ENCODE measurements at places on chromosomes 5 and 9.
A peak's percentile ranks its signal among the peaks of the same experiment; 100 is the strongest.

GRCh38 chr9:89917861-89918260, 313.0 kb downstream of the GADD45G start:
- no peak for DNase-seq

DNA sequence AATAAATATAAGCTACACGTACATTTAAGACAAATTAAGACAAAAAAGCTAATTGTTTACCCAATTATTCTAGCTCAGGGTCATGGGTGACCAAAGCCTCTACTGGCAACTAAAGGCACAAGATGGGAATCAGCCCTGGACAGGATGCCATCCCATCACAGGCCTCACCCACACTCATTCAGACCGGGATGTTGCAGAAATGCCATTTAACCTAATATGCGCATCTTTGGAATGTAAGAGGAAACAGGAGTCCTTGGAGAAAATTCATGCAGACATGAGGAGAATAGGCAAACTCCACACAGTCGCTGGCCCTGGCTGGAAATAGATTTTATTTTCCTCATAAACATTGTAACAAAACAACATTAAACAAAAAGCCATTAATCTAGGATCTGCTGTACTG, 2003.8 kb upstream of the CDH9 start:
- no peak for DNase-seq

DNA sequence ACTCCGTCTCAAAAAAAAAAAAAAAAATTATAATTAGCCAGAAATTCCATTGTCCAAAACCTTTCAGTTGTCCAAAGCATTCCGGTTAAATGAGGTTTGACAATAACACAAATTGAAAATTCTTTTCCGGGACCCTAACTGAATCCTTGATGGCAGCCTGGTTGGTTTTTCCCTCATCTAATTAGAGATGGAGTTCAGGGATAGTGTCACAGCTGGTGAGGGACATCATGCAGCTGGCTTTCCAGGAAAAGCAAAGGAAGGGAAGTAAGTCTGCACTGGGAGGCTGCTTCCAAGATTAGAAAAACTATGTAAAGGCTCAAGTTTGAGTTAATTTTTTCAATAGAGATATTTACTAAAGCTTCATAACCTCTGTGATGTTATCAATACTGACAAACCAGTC, 195.4 kb downstream of the ADAMTS12 start:
- no peak for DNase-seq

DNA sequence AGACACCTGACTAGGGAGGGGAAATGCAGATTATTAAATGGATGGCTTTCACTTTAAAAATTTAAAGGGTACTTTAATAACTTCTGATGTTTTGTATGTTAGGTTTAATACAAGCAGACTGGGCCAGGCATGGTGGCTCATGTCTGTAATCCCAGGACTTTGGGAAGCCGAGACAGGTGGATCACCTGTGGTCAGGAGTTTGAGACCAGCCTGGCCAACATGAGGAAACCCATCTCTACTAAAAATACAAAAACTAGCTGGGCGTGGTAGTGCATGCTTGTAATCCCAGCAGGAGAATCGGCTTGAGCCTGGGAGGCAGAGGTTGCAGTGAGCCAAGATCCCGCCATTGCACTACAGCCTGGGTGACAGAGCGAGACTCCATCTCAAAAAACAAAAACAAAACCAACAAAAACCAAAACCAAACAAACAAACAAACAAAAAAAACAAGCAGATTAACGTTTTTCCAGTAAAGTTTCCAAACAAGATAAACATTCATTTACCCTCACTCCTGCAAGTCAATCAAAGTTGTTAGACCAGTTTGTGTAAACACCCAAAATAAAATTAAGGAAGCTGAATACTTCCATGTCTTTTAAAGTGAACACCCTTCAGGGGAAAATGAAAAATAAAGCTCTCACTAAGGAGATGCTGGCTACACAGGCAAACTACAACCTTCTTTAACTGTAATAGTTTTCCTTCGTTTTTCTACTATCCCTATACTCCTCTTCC, 14.1 kb downstream of the ETF1 start:
- DNase-seq: no peak

DNA sequence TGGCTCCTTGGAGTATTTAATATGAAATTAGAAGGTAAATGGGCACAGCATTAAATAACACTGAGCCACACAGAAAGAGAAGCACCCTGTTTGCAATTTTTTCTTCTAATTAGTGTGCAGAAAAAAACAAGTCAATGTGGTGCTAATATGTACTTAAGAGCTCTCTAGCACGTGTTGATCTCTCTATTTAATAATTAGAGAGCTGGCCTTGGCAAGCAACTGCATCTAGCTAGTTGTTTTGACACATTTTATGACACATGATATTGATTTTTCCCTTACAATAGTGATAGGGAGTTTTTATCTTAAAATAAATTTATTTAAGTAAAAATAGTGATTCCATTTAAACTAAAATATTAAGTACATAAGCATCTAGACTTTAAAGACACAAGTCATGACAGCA, 54.5 kb upstream of the NUDT12 start:
- DNase-seq: no peak

GRCh38 chr9:78314953-78315870, 18.3 kb downstream of the PSAT1 start:
- DNase-seq: no peak

DNA sequence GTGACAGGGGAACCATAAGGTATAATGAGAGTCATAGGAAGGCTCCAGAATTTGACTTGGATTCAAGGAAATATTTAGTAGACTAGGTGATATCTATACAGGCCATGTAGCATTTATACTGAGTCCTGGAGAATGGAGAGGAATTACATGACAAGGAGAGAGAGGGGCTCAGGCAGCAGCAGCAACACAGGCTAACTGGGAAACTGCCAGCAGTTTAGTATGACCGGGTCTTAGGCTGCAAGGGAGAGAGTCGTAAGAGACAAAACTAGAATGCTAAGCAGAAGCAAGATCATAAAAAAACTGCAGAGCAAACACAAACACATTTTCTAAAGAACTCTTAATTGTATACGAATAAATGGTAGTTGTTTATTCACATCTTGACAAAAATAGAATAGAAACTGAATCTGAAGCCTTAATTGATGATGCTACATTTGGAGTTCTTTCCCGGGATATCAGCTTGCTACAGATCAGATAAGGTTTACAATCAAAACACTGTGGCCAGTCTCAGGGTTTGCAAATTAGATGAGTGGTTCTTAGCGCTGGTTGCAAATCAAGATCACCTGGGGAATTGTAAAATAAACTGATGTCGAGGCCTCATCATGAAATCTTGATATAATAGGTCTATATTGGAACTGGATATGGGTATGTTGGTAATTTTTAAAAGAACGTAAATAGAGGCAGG, 480.0 kb upstream of the C9orf72 start:
- no peak for DNase-seq

- DNase-seq: no peak
Observed at GRCh38 chr9:21357479-21358460, 7.1 kb upstream of the IFNA6 start.

- no peak for DNase-seq
Observed at GRCh38 chr5:162052676-162053075, 14.9 kb upstream of the GABRG2 start.

- DNase-seq: no peak
Observed at GRCh38 chr5:163525096-163525495, 19.7 kb downstream of the MAT2B start.

DNA sequence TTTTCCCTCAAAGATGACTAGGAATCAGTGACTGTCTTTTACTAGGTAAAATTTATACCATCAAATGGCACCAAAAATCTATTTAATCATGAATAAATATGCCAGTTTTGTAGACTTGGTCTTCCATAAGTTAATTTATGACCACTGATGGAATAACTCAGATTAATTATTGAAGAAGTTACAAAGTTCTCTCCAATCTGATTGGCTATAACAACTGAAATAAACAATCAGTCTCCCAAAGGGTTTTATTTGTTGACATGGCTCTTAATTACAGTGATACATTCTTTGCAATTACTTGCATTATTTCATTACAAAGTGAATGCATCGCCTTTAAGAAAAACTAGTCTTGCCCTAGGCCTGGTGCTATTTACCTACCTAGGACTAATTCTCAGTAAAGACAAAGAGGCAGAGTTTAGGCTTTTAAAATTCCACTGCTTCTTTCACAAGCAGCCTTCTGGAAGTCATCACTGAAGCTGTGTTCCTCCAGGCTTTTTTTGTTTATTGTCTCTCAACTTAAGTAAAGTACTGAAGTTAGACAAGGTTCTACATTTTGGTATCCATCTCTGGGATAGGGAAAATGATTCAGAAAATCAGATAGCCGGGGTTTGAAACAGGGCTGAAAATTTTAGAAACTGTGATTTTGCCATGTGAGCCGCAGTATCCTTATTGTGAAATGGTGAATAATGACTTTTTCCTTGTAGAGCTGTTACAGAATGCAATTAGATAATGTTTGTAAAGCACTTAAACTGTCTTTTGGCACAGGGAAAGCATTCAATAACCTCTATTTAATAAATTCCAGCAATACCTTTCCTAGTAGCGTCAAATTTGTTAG, 2.5 kb downstream of the STOM start:
- no peak for DNase-seq

- no peak for DNase-seq
Observed at GRCh38 chr5:34563931-34564709, 92.0 kb upstream of the RAI14 start.

DNA sequence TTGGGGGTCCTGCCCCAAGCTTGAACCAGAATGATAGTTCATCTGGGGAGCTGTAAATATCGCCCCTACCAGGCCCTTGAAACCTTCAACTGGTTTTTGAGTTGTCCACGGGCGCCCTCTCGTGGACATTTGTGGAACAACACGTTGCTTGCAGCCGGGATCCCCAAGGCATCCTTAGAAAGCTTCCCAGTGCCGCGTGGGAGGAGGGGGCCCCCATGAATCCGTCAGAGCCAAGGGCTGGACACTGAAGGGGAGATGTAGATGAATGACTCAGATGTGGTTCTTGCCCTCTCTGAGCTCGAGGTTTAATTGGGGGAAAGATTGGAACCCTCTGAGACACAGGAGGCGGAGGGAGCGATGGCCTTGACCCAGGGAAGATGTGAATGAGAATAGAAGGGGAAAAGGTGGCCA, 31.8 kb upstream of the ORM1 start:
- DNase-seq: peak; percentile 72

GRCh38 chr9:86792136-86792535, 155.2 kb downstream of the GAS1 start:
- no peak for DNase-seq

DNA sequence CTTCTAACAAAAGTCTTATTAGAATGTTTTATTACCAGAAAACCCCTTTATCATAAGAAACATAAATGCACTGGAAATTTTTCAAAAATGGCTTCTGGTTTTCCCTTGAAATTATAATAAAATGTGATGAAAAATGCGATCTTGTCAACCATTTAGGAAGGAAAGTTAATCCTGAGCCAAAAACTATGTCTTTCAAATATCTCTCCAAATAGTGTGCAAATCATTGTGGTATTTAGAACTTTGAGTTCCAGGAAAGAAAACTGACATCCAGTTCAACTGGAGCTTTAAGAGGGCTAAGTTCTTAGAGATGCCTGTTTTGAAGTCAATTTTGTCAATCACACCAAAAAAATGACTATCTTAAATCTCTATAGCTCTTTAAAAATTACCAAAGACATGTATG, 425.4 kb downstream of the DNAH5 start:
- no peak for DNase-seq

DNA sequence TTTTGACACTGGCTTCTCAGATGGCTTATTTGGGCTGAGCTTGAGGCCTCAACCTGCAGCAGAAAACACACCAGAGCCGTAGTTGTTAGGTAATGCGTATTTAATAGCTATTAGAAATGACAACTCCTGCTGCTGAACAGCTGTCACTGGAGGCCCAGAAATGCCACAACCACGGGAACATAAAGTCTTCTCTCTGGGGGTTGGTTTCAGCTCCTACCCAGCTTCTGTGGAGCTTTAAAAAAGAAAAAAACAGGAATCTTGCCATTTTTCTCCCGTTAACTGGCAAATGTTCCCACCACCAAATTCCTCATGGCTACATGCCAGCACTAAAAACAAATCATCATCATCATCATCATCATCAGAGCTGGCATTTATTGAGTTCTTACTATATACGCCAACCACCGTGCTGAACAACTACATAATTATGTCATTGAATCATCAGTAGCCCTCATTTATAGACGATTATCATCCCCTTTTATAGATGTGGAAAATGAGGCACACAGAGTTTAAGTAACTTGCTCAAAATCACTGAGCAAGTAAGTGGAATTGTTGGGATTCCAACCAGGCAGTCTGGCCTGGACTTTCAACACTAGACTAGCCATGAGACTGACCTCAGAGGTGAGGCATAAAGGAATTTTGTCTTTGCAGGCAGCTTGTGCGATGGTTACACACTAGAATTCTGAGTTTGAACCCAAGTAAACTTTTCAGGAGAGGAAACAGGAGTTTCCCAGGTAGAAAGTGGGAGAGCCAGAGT, 185.3 kb upstream of the WWC1 start:
- no peak for DNase-seq

DNA sequence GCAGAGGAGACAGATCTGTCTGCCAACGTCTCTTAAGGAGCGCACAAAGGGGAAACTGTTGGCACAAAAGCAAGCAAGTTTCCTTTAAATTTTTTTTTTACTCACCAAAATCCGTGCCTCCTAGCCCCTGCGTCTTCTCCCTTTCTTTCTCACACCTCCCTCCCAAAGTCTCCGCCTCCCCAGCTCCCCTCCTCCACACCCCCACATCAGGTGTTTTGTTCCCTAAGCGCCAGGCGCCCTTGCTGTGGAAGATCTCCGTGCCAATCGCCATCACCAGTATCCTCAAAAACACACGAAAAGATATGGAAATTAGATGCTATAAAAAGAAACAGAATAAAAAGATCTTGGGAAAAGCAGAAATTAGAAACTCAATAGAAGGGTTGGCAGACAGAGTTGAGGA, 87.6 kb downstream of the DRD1 start:
- no peak for DNase-seq

DNA sequence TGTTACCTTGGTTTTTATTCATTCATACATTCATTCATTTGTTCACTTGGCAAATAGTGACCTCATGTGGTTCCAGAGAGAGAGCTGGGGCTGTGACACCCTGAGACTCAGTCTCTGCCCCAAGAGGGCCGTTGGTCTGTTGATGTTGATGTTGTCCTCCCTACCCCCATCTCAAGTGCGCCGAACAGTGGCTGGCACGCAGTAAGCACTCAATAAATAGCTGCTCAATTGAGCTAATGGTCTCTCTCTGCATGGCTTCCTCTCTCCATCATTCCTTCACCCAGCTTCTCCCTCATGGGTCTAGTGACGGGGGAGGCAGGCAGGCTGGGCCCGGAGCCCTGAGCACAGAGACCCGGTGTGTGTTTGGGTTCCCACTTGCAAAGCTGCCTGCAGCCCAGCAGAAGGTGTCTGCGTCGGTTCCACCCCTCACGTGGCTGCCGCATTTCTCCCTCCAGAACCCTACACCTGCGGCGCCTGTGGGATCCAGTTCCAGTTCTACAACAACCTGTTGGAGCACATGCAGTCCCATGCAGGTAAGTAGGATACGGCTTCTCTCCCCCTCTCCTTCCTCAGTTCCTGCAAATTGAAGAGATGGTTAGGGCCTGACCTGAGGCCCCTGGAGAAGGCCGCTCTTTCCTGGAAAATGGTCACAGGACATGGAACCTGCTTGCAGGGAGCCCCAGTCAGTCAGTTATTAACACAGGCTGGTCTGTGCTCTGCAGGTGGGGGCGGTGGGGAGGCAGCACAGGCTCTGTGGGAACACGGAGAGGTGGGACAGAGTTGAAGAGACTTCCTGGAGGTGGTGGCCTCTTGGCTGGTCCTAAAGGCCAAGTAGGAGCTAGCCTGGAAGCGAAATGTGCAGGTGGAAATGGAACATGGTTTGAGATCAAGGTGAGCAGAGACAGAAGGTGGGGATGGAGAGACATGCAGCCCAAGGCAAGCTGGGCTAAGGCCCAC, 42.0 kb downstream of the AMBP start:
- DNase-seq: no peak

Measured in stimulated activated CD4-positive, alpha-beta T cell treated with anti-CD3 and anti-CD28 coated beads, Interleukin-4, amount 100 ng/mL, for 1 hour (primary cell).